ENCODE measurements at places on chromosomes 11 and 22. TPM values are rescaled to one million over a fixed set of nuclear protein-coding genes. Genes with fewer than 3 reads are reported as not detected.
A peak's percentile ranks its signal among the peaks of the same experiment; 100 is the strongest.

GRCh38 chr11:65491614-65492386 lies 7.0 kb upstream of the MALAT1 start:
- DNase-seq = peak; percentile 50

DNA sequence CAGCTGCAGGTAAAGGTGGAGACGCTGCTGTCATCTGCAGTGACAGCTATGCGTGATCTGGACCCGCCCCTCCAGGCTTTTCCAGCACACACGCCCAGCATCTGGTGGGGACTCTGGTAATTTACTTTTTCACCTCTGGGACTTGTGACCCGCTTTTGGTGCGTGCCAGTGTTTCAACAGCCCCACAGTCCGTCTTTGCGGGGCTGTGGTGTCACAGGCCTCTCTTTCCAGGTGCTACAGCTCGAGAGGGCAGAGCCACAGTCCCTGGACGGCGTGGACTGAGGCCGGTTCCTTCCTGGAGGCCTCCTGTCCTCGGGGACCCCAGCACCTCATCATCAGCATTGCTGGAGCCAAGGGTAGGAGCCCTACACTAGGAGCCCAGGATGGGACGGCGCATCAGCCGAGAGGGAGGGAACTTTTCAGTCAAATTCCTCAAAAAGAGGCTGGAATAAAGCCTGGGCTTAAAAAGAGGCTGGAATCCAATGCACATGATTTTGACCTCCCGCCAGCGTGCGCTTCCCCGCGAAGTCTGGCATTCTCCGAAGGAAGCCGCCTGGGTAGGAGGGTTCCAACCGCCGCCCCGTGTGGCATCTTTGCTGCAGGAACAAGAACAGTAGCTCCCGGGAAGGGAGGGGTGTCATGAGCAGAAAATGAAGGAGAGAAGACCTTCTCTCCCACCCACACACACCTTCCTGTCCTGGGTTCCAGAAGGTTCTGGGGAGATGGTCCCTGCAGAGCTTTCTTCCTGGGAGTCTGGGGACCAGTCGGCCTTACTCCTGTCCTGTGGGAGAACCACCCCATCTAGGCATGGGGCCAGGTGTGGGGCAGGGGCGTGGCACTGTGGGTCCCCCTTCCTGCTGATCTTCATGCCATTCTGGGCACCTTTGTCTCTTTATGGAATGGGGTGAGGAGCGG lies 25.7 kb upstream of the KRTAP5-7 start:
- DNase-seq = no peak

GRCh38 chr11:119759324-119759723 lies 30.3 kb upstream of the NECTIN1 start:
- DNase-seq = no peak

C11orf42 gene
- not detected for total RNA-seq

GRAP2 gene
- total RNA-seq = 45.5 TPM

KCNJ11 gene
- total RNA-seq = 0.23 TPM

TMEM123 gene
- 179 TPM for total RNA-seq

PATE4 gene
- not detected for total RNA-seq
